ENCODE measurements at places on chromosomes 2 and 18.

GRCh38 chr2:113217455-113218282 lies 43.9 kb downstream of the PSD4 start:
- DNase-seq = no peak

- DNase-seq = no peak
Observed at GRCh38 chr2:218047536-218048225, 21.4 kb upstream of the RUFY4 start.

DNA sequence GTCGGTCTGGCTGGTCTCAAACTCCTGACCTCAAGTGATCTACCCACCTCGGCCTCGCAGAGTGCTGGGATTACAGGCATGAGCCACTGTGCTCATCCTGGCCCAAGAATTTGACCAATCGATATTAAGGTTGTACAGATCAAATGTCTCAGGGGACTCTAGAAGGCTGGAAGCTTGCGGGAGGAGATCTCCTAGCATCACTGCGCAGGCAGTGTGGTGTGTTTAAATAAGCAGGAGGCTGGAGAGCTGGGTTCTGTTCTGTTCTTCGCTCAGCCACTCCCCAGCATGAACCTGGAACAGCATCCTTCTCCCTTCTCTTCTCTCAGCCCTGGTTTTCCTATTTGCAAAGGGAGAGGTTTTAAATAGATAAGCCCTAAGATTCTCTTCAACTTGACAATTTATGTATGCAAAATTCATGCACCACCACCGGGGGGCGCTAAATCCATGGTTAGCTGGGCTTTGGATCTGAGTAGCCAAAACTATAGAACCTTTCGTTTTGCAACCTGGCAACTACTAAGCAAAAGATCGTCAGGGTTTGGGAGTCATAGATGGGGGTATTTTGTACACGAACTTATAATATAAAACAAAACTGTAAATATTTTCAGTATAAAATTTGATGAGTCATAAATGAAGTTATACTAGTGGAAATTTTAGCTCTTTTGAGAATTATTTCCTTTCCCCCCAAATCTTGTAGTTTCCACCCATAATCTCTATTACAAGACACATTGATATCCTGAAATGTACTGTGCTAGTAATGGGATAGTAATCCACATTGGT lies 60.6 kb downstream of the SLC16A14 start:
- peak; percentile 45 for DNase-seq

- DNase-seq = no peak
Observed at GRCh38 chr2:108594132-108594981, 60.1 kb downstream of the LIMS1 start.

- no peak for DNase-seq
Observed at GRCh38 chr18:10453261-10453805, 1.1 kb upstream of the APCDD1 start.

- DNase-seq = peak; percentile 36
Observed at GRCh38 chr2:96912346-96913116, 42.7 kb upstream of the SEMA4C start.

GRCh38 chr2:62151306-62151638 lies 44.6 kb upstream of the B3GNT2 start:
- no peak for DNase-seq
